ENCODE measurements at places on chromosomes 7 and 10.

GRCh38 chr10:46248651-46249146 lies 38.1 kb upstream of the ANTXRL start:
- no peak for DNase-seq

DNA sequence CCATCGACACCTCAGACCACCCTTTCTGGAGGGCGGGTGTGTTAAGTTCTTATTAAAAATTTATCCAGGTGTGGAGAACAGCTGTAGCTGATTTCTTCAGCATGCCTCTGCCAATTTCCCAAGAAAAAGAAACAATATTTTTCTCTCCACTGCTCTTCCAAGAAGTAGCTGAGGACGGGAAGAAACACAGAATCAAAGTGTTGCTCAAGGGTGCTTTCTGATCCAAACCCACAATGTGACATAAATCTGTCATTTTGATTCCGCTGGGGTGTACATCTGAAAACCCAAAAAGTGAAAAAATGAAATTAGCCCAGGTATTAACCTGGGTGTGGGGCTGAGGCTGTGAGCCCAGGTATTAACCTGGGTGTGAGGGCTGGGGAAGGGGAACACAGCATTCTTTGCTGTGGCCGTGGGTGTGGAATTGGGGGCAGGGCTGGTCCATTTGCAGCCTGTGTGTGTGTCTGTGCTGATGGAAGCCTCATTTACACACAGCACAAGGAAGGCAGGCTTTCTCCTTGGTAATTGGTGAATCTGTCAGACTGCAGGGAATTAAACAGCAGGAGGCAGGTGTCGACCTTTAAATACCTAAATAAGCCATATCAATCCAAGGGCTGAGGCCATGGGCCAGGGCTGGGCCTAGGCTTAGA lies 48.4 kb upstream of the CCDC3 start:
- DNase-seq, result no peak

DNA sequence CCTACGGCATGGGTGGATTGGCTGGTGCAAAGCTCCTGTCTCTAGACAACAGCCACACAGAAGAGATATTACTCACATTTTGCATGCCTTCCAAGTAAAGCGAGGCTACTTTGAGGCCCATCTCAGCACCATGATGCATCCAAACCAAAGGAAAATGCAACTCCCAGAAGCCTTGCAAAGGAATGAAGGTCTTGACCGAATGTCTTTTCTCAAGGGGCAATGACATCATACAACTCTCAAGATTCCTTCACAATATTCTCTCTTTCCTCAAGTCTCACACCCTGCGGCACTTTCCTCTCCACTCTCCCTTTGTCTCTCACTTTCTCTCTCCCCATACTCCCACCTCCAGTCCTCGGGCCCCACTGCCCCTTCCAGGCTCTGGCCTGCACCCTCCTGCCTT lies 44.8 kb upstream of the CPXM2 start:
- DNase-seq, result no peak

DNA sequence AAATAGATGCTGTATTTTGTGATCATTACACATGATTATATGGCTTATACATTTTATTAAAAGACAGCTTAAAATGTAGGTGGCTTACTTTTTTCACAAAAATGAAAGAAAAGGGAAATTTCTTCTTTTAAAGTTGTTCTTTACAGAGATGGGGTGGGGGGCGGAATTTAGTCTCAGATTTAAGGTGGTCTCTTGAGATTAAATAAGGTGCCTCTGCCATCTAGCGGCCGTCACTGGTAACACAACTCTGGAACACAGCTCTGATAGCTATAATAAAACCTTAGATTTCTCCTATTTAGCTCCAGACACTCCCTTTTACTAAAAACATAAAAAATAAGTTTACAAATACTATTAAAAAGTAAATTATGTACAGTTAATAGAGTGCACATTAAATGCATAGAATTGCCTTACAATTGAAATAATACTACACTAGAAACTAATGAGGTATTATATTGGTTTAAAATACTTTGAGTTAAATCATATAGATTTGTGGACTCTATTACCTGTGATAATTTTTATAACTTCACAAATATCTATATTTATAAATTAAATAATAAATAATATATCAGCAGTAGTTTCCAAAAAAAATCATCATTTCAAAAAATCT lies 210.9 kb downstream of the DGKB start:
- DNase-seq, result peak; percentile 42

- no peak for DNase-seq
These were observed 1.2 kb upstream of the AMPH start for GRCh38 chr7:38632411-38632810.

GRCh38 chr7:44384586-44385433 lies 59.4 kb upstream of the CAMK2B start:
- no peak for DNase-seq

GRCh38 chr7:96527133-96527827 lies 182.4 kb downstream of the SEM1 start:
- DNase-seq, result no peak

DNA sequence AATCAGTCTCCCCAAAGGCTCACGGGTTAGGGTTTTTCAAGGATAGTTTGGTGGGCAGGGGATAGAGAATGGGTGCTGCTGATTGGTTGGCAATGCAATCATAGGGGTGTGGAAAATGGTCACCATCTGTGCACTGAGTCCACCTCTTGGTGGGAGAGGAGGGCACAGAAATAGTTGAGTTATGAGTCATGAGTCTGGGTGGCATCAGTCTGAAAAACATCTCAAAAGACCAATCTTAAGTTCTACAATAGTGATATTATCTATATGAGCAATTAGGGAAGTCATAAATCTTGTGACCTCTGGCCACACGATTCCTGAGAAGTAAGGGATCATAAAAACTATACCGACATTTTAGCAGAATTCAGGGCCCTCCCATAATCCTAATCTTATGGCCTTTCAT lies 62.7 kb downstream of the LGI1 start:
- no peak for DNase-seq

DNA sequence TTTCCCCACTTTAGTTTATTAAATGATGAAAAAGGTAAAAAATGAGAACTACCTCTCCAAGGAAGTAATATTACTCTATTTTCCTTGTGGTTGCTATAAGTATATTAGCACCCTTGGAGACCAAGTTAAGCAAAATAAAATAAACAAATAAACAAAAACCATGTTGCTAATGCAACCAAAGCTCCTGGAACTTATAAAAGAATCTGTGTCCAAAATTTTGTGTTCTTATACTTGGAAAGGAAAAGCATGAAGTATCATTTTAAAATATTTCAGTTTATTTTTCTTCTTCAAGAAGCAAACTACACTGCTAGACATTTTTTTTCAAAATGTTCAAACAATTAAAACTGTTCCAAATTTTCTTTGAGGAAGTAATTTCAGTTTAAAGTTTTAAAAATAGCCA lies 441.9 kb upstream of the LRRTM3 start:
- DNase-seq, result no peak

DNA sequence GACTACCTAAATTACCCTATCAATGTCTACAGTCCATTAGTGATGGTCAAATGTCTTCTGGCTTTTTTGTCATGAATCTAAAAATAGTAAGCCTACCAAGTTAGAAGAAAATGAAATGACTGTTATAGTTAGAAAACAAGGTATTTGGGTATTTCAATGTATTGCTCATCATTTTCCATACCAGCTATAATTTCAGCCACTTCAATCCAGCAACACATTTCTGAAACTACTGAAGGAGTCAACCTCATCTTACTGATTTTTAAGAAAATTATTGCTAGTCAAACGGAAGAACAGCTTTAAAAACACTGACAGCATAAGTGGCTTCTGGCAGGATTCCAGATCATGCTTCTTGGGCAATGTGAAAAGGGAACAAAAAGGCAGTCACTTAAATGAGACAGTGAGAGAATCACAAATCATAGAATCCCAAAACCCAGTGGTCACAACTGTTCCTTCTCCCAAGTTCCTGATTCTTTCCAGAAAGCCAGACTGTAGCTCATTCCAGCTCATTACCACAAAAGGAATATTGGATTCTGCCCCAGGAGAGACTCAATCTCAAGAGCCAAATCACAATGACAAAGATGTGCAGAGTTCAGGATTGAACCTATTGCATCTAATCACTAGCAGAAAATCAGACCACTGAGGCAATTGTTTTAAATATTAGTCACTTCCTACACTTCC lies 61.2 kb upstream of the LRRN3 start:
- no peak for DNase-seq

DNA sequence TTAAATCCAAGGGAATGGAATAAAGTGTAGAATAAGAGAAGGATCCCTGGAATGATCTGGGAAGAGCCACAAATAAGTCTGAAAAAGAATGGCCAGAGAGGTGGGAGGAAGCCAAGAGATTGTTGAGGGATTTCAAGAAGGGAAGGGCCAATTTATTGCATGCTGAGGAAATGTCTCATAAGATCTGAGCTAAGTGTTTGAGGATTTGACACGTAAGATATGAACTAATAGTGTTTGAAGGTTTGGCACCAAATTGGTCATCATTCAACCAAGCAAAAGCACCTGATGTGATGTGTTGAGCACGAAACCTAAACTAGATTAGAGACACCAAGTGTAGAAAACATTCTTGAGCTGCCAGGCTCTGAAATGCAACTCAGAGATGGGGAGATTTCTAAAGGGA lies 97.9 kb downstream of the TSPAN12 start:
- no peak for DNase-seq

DNA sequence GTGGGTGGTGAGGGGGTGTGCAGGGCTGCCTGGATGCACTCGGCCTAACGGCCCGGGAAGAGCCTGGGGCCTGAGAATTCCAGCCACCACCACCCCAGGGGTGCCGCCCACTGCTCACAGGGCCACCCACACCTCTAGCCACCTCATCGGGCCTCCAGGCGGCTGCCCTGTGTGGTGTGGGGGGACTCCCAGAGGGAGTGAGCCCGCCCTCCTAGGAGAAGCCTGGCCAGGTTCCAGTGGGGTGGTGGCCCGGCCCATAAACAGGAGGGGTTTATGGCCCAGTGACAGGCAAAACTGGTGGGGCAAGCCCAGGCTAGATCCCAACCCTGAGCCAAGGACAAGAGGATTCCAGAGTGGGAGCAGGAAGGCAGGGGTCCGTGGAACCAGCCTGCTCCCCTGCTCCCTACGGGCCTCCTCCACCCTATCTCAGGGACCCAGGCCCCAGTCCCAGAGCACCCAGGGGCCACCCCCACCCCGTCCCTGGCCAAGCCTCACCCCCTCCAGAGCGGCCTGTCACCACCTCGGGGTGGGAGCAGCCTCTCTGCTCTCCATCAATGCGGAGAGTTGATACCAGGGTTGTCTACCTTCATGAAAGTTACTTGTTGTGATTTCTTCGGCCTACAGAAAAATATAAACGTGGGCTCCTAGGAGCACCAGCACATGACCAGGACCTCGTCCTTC lies 20.2 kb upstream of the PDGFA start:
- no peak for DNase-seq

GRCh38 chr7:24477398-24478136 lies 95.7 kb upstream of the PALS2 start:
- DNase-seq, result no peak

DNA sequence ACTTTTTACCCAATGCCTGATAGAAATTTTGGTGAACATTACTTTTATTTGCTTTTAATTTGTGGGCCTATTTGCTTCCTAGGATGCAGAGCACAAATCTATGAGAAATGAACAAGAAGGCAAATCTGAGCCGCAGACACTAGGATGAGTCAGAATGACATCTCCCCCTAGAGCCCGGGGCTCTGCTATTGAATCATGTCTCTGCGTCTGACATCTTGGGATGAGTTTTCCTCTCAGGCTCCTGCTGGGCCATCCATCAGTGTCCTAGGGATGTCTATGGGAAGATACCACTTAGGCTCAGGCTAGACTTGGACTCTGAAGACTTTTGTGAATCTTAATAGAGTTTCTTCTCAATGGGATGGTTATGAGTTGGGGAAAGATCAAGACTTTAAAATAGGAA lies 157.3 kb upstream of the MTPN start:
- DNase-seq, result no peak

DNA sequence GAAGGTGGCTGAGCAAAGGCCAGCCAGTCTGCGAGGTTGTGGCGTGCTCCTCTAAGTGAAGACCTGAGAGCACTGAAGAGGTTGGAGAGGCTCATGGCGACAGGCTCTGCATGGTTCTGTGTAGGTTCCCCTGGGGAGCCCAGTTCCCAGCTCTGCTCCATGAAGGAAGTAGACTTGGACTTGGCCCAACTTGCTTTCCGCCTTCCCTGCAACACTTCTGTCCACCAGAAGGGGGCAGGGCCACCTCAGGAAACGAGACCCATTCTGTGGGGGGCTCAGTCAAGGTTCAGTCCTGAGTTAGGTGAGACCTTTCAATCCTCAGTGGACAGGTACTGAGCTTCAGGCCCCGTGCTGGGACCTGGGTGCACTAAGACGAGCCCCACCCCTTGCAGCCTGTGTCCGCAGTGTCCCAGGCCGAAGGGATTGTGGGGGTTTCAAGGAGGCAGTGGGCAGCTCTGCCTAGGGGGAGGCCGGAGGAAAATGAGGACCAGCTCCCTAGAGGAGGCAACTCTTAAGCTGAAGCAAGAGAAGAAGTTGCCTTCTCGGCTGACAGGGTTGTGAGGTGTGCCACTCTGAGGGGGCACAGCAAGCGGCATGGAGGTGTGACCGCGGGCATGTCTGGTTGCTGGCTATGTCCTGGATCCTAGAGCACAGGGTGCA lies 15.0 kb upstream of the PCBD1 start:
- DNase-seq, result peak; percentile 24

- no peak for DNase-seq
These were observed 44.9 kb downstream of the SPDYE5 start for GRCh38 chr7:75536940-75537538.

DNA sequence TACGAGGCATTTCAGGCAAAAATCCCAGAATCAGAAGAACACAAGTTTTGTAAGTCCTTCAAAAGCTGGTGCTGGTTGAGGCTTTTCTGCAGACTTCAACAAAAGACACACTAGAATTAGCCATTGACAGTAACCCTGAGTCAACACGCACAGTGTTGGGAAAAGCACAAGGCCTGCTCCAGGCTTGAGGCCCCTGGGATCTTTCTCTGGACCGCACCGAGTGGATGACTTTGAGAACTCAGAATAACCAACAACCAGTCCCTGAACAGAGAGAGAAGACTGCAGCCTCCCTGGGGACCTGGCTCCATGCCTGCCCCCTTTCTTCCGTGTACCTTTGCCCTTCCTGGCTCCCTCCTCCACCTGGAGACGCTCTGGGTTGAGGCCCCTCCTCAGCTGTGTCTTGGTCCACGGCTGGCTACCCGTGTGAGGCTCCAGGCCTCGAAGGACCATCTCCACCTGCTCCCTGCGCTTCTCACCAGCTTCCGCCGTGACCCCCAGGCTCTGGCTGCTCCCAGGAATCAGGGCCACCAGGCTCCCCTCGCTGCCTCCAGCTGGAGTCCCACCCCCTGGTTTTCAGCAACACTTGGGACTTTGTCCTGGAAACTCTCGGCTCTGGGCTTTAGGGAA lies 28.4 kb downstream of the DIP2C start:
- no peak for DNase-seq
